ENCODE measurements at places on chromosomes 1 and 21. TPM values are rescaled to one million over a fixed set of nuclear protein-coding genes. Genes with fewer than 3 reads are reported as not detected.

The KCNH1 gene
- total RNA-seq: not detected

The HAO2 gene
- total RNA-seq: 0.30 TPM

The PPM1J gene
- 0.91 TPM for total RNA-seq

The IL22RA1 gene
- total RNA-seq: 1.4 TPM

- DNase-seq: no peak
These were observed 3.1 kb downstream of the BCAN start for GRCh38 chr1:156645056-156645455.

GRCh38 chr1:93239863-93240262 is 59.3 kb downstream of the CCDC18 start:
- no peak for DNase-seq

DNA sequence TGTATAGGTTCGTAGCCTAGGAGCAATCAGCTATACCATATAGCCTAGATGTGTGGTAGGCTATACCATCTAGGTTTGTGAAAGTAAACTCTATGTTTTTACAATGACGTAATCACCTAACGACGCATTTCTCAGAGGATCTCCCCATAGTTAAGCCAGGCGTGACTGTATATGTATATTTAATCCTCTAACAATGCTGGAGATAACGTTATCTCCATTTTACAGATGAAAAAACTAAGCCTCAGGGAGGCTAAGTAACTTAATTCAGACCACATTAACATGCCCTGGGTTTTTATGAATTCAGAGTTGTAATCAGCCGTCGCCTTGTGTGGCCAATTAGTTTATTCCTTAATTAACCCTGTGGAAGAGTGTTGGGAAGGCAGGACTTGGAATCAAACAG is 107.7 kb upstream of the PLXNA2 start:
- no peak for DNase-seq

DNA sequence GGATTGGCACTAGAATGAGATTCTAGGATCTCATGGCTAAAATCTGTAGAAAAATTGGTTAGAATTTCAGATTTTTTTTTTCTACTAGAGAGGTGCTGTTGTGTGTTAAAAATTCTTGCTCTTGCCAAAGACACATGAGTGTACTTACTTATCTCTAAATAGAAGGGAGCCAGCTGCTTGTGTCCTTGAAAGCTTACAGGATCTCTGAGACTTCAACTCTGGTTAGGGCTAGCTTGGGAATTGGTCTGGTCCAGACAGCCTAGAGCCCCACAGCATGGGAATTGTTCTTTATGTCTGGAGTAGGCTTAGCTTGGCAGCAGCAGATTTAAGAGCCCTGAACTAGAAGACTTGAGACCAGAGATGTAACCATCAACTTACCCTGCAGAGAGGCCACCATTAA is 37.3 kb downstream of the MACO1 start:
- DNase-seq: no peak

- DNase-seq: no peak
These were observed 51.4 kb upstream of the GREM2 start for GRCh38 chr1:240663169-240663879.

Data from upper lobe of left lung (tissue), 6 donors.